ENCODE measurements at places on chromosomes 6 and 20.
A peak's percentile ranks its signal among the peaks of the same experiment; 100 is the strongest.

GRCh38 chr6:26202811-26203583 lies 115.8 kb downstream of the HFE start:
- DNase-seq: no peak

DNA sequence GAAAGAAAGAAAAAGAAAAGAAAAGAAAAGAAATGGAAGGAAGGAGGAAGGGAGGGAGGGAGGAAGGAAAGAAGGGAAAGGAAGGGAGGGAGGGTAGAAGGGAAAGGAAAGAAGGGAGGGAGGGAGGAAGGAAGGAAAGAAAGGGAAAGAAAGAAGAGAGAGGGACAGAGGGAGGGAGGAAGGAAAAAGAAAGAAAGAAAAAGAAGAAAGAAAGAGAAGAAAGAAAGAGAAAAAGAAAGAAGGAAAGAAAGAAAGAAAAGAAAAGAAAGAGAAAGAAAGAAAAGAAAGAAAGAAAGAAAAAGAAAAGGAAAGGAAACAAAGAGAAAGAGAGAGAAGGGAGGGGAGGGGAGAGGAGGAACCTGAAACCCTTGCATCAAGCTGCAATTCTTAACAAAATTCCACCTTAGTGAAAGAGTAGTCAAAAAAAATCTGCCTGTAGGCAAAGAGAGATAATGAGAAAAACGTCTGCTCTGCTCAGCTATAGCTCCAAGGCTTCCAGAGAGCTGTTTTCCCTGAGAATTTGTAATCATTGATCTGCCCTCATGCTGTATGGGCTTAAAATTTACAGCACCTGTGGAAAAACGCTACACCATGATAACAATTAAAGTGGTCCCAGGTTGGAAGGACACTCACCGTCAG lies 16.7 kb upstream of the MYCT1 start:
- no peak for DNase-seq

DNA sequence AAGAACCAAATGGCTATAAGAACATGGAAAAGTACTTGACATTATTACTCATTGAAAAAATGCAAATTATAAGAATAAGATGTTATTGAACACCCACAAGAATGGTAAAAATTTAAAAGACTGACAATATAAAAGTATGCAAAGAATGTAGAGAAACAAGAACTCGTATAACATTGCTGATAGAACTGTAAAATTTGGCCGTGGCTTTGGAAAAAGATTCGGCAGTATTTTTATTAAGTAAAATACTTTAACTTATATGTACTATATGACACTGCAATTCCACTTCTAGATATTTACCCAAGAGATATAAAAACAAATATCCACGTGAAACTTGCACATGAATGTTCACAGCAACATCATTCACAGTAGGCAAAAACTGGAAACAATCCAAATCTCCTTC lies 239.2 kb downstream of the TPBG start:
- DNase-seq: no peak

DNA sequence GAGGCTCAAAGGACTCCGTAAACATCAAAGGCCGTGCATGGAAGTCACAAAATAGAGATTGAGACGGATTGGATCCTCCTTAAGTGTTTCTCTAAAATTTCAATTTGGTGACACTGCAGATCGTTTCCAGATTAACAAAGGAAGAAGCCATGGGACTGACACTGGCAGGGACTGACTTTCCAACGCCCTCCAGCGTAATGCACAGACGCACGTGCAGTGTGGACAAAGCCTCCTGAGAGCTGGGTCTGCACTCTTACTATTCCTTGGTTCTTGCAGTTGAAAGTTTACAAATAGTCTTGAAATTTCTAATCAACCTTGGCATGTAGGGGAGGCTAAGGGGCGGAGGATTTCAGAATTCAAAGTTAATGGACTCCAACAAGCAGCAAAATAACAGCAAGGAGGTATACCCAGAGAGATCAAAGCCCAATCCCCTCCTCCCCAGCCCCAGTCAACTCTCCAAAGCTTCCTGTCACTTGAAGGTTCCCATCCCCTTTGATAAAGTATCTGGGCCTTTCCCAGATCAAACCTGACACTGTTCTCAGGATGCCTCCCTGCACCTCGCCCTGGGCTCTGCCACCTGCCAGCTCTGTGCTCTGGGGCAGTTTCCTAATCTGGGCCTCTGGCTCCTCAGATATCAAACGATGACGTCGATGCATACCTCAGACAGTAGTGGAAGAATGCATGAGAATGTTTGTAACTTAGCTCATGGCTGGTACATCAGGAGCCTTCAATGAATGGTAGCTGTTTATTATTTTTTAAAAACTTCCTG lies 106.5 kb upstream of the TRAF3IP2 start:
- no peak for DNase-seq

- DNase-seq: no peak
Measured at GRCh38 chr20:31633339-31633914, 4.3 kb upstream of the COX4I2 start.

DNA sequence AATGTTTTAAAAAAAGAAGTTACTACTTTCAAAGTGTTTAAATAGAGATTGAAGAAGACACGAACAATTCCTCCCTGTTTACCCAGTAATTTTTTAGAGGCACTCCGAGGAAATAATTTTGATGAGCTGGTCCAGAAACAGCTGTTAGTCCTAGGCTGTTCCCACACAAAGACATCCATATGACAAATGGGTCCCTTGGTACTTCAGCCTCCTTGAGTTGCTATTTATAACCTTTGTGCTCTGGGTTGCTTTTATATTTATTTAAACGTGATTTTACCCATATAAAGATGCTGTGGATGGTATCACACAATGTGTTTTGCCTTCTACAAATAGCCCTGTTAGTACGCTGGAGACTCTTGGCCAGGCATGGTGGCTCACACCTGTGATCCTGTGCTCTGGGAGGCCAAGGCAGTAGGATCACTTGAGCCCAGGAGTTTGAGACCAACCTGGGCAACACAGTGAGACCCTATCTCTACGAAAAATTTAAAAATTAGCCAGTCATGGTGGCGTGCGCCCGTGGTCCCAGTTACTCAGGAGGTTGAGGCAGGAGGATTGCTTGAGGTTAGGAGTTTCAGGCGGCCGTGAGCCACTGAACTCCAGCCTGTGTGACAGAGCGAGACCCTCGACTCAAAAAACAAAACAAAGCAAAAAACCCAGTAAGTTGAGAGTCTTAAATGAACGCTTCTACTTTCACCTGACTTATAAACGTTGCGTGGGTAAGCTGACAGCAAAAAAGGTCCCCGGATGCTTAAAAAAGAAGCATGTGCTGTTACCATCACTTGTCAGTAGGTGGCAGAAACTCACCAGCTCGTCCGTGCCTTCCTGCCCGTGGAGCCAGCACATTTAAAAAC lies 56.9 kb upstream of the ARMH2 start:
- peak; percentile 7 for DNase-seq

DNA sequence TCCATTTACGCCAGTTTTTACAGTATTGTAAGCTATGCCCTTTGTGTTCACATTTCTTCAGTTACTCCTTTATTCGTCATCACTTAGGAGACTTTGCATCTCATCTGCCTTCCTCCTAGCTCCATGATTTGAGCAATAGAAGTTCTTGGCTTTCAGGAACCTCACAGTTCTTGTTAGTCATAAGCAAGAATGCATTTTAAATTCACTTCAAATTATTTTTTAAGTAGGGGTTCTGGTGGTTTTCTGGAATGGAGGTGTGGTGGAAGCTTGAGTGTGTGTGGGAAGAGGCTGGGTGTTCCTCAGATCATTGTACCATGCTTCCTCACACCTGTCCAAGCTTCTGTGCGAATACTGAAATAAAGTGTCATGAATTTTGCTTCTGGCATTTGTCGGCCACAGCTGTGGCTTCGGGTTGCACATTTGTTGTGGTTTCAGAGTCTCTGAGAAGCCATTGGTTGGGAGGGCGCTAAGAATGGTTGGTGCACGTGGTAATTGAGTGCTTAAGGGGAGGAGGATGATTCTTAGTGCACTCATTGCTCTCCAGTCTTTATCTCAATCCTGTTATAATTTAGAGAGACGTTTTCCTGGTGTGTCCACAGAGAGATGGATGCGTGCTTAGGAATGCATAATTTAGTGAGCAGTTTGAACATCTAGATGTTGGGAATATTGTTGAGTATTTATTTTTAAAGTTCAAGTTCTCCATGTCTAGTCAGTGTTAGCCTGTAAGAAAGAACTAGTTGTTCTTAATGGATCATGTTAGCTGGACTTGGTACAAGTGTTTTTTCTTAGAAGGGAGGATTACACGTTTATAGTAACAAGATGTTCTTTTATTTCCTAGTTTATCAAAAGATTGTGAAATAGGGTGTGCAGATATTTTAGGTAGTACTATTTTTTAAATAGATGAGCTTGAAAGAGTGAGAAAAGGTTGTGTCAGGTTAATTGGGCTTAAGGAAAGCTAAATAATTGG lies 31.9 kb downstream of the FOXO3 start:
- DNase-seq: no peak

DNA sequence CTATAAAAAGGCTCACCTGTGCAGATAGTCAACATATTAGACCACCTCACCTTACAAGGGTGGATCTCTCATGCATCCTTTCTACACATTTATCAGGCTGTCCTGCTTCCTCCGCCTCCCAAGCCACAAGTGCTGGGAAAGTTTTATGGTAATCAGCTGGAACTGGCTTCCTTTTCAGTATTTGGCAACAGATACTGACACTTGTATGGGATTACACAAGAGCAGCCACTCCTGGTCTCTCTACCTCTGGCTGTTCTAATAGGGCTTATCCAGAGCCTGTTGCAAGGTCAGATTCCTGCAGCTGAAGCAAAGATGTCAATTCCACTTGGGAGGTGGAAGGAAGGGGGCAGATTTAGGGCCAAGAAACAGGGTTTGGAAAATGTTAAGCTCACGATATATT lies 503 bp upstream of the GPLD1 start:
- DNase-seq: no peak

DNA sequence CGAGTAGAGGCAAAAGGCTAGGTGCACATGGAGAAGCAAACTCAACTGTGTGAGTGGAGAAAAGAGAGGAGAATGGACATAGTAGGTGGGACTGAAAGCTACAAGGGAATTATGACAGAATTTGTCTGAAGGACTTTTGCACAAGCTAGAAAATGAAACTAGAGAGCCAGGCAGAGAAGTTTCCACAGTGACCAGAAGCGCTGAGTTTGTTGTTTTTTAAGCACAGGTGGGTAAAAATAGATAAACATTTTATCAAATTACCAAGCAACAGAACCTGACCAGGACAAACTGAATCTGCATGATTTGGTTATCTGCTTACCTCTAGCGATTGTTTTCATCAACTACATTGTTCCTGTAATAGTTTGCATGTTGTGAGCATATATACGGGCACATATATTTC lies 38.6 kb downstream of the SMLR1 start:
- DNase-seq: no peak

- no peak for DNase-seq
Measured at GRCh38 chr6:56555438-56555872, 87.2 kb downstream of the DST start.

GRCh38 chr20:62064770-62065673 lies 659 bp downstream of the TAF4 start:
- DNase-seq: no peak

DNA sequence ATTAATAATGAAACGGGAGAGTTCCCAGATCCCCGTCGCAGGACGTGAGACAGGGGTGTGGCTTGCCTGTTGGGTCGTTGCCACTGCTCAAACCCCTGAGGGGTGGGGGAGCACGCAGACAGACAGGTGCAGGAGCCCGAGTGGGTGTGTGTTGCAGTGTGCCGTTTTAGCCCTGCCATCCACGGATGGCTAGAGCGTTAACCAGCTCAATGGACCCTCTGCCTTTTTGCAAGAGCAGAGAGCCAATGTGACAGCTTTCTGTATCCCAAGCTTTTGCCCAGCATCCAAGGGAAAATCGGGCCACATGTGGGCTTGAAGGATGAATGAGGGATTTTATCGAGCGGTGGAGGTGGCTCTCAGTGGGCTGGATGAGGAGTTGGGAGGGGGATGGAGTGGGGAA lies 237.9 kb downstream of the TSHZ2 start:
- no peak for DNase-seq

GRCh38 chr20:3072530-3073250 lies 1.3 kb downstream of the OXT start:
- DNase-seq: no peak

DNA sequence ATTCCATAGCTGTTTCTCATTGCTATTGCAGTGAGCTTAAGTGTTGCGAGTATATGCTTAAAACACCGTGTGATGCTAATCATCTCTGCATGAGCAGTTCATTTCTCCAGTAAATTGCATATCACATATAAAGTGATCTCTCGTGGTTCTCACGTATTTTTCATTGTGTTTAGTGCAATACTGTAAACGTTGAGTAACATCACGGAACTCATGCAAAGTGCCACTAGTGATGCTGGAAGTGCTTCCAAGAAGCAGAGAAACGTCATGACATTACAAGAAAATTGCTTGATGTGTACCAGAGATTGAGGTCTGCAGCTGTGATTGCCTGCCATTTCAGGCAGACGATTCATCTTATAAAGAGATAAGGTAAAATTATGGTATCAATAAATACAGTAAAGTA lies 830.4 kb downstream of the GRIK2 start:
- no peak for DNase-seq

- no peak for DNase-seq
Measured at GRCh38 chr20:19952392-19952791, 64.8 kb upstream of the NAA20 start.

DNA sequence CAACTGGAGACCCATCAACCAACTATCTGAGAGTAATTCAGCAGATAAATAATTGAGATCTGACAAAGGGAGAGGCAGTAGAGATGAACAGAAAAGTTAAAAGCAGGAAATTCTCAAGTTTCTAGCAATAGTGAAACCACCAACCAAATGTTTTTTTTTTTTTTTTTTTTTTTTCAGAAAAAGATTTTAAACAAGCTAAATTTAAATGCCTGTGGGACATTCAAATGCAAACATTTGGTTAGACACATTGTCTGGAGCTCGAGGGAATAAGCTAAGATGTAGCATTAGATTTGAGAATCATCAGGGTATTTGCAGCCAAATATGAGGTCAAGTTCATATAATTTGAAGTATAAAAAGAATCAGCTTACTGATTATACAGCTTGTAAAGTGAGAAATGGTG lies 16.4 kb downstream of the RANBP9 start:
- DNase-seq: no peak

GRCh38 chr6:64680446-64680845 lies 1026.6 kb downstream of the EYS start:
- DNase-seq: no peak

Data from GOT3 (cell line).